ENCODE measurements at places on chromosomes 2 and 18.

- DNase-seq, result no peak
These were observed 233.7 kb downstream of the EN1 start for GRCh38 chr2:118613737-118614136.

DNA sequence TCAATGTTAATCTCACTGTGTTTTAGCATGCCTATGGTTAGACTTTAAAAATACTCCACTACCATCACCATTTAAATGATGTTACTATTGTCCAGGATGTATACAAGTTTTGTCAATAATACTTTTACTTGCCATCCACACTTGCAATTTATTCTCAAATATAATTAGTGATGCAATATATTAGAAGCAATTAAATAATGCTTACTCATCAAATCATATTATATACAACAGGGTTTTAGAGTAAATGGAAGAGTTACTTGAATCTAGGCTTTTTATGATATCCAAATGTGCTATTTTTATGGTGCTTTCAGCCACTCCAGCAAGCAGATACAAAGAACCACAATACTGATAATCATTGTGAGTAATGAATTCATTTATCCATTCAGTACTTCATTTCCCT, 461.1 kb downstream of the TMEM182 start:
- DNase-seq, result no peak

GRCh38 chr2:20506201-20506685, 59.4 kb downstream of the RHOB start:
- DNase-seq, result no peak

DNA sequence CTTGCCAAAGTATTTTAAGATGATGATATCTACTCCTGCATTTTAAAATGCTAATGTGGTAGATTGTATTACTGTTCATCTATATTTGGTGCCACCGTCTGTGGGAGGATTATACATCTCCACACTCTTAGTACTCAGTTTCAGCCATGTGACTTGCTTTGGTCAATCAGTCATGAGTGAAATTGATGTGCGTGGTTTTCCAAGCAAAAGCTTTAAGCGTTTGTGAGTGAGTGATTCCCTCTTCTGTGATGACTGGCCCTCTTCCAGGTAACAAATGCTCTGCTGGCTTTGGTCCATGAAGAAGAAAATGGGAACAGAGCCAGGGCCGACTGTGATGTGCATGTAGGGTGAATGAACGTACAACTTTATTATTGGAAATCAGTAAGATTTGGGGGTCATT, 330.4 kb downstream of the LPIN1 start:
- no peak for DNase-seq

- DNase-seq, result no peak
These were observed 35.1 kb downstream of the VPS54 start for GRCh38 chr2:63983986-63984605.

GRCh38 chr2:223937535-223937934, 7.6 kb downstream of the WDFY1 start:
- no peak for DNase-seq

GRCh38 chr2:38146275-38146906, 70.4 kb upstream of the CYP1B1 start:
- no peak for DNase-seq

DNA sequence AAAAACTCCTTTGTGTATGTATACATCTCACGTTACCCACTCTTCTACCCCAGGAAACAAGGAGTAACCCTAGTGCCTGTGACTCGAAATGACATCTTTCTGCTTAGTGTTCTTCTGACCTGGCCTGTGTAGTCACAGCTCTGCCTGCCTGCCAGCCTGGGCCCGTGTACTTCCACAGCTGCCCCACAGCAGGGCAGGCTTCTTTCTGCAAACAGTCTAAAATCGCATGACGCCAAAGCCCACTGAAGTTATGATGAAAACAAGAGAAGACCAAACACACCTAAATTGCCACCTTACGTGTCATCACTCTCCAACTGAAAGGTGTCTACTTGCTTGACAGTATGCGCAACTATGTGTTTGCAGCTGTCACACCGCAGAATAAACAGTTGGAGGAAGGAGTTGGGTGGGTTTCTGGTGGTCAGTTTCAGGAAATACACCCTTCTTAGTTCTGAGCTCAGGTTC, 1.5 kb downstream of the GAREM1 start:
- no peak for DNase-seq

DNA sequence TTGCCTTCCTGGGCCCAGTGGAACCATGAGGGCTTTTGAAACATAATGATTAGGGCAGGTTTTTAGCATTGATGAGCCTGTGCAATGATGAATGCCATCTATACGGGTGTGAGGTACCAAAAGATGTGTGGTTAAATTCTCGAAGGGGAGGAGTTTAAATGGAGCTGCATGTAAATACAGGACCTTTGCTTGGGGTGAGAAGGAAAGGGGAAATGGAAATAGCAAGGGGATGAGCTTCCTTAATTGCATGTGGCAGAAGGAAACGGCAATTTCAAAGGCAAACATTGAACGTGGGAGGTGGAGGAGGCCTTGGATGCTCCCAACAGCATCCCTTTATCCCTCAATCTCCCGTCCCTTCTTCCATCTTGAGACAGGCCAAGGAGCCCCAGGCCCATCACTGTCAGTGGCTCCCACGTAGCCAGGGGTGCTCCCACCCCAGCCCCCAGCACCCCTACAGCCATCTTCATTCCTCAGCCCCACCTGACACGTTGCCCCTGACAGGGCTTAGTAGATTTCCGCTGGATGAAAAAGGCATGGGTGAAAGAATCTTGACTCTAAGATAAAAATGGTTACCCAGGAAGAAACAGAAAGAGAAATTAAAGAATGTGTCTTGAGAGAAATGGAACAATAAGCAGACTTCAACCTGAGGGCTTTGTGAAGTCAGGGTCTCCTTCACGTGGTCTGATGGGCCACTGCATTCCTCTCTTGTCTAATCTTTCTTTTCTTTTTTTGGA, 32.5 kb downstream of the INPP5D start:
- no peak for DNase-seq

DNA sequence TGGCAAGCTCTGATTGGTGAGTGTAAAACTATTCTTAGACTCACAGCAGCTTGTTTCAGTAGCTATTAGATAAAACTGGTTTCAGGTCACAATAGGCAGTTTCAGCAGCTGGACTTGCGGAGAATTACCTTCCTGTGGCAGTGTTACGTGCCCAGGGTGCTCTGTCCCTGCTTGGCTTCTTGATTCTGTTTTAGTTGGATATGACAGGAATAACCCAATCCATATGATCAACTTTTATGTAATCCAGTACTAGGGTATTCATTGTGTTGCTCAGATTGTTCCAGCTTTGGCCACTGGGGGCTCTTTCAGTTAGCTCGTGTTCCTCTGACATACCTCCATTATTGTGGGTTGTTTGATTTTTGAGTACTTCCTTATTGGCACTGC, 43.1 kb downstream of the INPP4A start:
- peak; percentile 57 for DNase-seq

GRCh38 chr2:97851172-97851571, 137.8 kb downstream of the ZAP70 start:
- DNase-seq, result no peak

GRCh38 chr18:50726960-50727589, 92.7 kb downstream of the MRO start:
- DNase-seq, result no peak

- DNase-seq, result no peak
These were observed 47.7 kb upstream of the WDR75 start for GRCh38 chr2:189393440-189394111.

All from central memory CD4-positive, alpha-beta T cell (primary cell).